ENCODE measurements at places on chromosomes 1 and 21. TPM values are rescaled to one million over a fixed set of nuclear protein-coding genes. Genes with fewer than 3 reads are reported as not detected.
A peak's percentile ranks its signal among the peaks of the same experiment; 100 is the strongest.

Gene SLC5A9
- total RNA-seq, result not detected

Gene SPATC1L
- total RNA-seq, result 31.7 TPM

Gene CFHR5
- not detected for total RNA-seq

DNA sequence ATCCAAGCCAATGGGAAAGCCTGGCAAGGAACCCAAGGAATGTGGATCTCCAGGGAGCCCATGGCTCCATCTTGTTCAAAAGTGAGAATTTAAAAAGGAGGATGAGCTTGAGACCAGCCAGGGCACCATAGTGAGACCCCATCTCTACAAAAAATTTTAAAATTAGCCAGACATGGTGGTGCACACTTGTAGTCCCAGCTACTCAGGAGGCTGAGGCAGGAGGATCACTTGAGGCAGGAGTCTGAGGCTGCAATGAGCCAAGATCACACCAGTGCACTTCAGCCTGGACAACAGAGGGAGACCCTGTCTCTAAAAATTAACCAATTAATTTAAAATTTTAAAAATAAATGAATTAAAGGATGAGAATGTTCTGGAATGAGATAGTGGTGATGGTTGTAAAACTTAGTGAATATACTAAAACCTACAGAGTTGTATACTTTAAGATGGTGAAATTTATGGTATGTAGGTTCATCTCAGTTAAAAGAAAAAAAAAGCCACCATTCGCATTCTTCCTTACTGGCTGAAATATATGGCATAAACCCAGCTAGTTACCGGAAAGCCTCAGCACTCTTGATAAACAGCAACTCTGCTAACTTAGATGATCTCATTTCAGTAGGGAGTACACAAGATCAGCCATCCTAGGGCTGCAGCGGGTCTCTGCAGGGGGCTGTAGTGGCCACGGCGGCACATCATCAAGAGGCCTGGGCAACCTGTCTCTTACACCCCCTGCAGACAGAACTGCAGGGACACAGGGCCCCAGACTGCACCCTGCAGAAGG, 48.3 kb upstream of the H6PD start:
- DNase-seq, result no peak

DNA sequence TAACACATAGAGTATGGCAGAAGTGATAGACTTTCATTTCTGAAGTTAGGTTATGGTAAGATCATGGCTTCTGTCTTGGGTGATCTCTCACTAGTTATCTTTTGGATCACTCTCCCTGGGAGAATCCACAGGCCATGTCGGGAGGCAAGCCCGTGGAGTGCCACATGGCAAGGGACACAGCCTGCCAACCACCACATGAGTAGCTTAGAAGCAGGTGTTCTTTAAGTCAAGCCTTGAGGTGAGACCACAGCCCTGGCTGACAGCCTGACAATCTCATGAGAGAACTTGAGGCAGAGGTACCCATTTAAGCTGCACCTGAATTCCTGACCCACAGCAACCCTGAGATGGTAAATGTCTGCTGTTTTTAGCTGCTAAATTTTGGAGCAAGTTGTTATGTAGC, 130.4 kb downstream of the KCNN3 start:
- DNase-seq, result no peak

DNA sequence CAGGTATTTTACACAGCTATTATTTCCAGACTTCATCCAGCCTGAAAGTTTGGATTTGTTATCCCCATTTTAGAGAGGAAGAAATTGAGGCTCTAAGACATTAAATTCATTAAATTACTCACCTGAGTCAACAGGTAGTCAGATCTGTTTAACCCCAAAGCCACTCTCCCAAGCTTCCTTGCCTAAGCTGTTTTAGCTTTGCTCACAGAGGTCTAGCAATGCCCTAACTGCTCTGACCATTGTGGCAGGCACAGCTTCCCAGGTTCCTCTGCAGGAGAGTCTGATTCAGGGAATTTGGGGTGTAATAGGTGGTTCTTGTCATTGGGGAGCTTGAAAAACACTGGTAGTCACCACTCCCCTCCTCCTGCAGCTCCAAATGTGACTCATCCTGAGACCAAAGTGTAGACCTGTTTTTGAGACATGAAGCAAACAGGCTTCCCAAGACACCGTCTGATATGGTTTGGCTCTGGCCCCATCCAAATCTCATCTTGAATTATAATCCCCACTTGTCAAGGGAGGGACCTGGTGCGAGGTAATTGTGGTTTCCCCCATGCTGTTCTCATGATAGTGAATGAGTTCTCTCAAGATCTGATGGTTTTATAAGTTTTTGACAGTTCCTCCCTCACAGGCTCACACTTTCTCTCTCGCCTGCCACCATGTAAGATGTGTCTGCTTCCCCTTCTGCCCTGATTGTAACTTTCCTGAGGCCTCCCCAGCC, 142.8 kb upstream of the DNAH14 start:
- DNase-seq, result no peak

DNA sequence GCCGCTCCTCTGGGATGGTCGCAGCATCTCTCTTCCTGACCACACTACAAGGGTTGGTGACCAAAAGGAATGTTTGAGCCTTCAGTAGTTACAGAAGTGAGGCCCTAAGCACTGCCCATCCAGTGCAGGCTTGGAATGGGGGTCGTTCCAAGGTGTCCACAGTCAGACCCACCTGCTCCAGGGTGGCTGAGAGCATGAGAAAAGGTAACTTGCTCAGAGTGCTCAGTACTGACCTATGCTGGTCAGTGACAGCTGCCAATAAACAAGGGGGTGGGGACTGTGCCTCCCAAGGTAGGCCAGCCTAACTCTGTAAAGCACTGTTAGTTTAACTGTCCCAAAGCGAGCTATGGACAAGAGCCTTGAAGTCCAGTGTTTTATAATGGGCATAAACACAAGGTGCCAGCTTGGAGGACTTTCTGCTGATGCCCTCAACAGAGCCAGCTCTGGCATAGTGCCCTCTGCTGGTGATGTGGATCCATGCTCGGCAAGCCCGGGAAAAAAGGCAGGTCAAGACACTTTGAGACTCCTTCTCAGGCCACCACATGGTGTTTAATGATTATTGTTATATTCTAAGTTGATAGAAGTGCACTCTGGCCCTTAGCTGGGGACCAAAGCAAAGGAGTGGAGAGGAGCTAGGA, 78.1 kb upstream of the DNAH14 start:
- DNase-seq, result peak; percentile 50

- no peak for DNase-seq
These were observed 10.1 kb downstream of the DIPK1A start for GRCh38 chr1:92951141-92951582.

Gene RGS1
- total RNA-seq, result not detected

DNA sequence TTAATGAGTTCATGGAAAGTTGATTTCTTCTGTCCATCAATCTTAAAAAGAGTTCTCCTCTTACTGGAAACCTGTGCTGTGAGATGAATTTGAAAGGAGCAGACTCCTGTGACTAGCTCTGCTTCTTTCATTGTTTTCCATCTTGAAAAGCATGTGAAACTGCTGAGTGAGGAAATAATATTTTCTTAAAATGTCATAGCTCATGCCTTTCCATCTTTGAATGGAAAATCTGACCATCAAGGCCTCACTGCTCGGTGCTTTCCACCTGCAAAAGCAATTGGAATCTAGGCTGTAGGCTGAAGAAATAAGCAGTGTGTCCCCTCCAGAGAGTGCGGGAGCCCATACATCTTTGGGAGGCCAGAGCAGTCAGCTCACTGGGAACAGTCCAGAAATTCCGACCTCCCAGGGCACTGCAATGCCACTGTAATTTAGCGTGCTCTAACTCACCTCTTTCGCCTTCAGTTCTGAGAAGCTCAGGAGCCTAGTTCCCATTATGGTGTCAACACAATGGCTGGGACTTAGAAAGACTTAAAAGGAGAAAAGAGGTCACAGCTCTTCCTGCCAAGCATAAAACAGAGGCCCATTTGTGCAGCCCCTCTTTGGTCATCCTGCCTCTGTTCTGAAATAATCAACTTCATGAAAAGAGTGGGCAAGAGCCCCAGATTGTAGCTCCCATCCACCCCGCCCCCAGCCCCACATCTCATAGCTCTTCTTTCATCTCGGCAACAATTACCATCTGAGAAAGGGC, 50.4 kb upstream of the F3 start:
- DNase-seq, result no peak

Gene CA6
- not detected for total RNA-seq

GRCh38 chr1:62333441-62333840, 14.2 kb upstream of the KANK4 start:
- DNase-seq, result no peak

GRCh38 chr1:226684026-226684425, 55.1 kb downstream of the ITPKB start:
- no peak for DNase-seq

GRCh38 chr1:223343692-223344091, 20.3 kb downstream of the SUSD4 start:
- no peak for DNase-seq

- DNase-seq, result no peak
These were observed 58.0 kb downstream of the MEGF6 start for GRCh38 chr1:3553166-3553939.

DNA sequence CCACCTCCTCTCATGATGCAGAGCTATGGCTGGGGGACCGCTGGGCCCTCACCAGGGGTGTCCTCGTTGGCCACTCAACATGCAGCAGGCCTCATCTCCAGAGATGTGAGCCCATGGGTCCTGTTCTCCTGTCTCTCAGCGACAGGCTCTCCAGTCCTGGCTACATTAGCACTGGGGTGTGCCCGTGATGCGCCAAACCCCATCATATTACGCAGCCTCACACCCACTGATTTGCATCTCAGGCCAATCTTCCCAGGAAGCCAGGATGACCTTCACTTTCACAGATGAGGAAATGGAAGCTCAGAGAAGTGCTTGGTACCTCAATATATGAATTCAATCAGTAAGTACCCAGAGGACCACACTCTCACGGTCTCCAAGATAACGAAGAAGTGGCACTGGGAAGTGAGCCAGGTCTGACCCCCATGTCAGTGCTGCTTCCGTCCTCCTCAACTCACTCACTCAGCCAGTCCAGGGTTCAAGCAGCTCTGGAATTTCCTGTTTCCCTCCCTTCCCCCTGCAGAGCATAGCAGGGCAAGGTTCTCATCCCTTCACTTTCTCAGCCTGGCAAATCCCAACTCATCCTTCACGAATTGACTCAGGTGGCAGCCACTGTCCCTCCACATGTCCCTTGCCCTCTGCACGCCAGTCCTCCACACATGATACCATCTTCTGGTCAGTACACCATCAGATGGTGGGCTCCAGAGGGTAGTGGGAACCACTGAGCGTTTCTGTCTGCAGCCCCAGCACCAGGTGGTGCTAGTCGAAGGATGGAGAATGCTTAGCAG, 28.9 kb upstream of the EVA1B start:
- peak; percentile 68 for DNase-seq

GRCh38 chr1:184210031-184210430, 158.5 kb downstream of the TSEN15 start:
- DNase-seq, result no peak

- DNase-seq, result no peak
These were observed 39.2 kb upstream of the RAB4A start for GRCh38 chr1:229231754-229232119.

GRCh38 chr1:41394959-41395956, 34.0 kb downstream of the FOXO6 start:
- no peak for DNase-seq

Gene PPM1J
- total RNA-seq, result 1.7 TPM

Gene FAAH
- total RNA-seq, result not detected

GRCh38 chr1:83673312-83673711, 325.6 kb downstream of the TTLL7 start:
- DNase-seq, result no peak

- DNase-seq, result no peak
These were observed 807.3 kb upstream of the RGS18 start for GRCh38 chr1:191350938-191351337.

- DNase-seq, result no peak
These were observed 10.6 kb downstream of the G0S2 start for GRCh38 chr1:209685821-209686220.

DNA sequence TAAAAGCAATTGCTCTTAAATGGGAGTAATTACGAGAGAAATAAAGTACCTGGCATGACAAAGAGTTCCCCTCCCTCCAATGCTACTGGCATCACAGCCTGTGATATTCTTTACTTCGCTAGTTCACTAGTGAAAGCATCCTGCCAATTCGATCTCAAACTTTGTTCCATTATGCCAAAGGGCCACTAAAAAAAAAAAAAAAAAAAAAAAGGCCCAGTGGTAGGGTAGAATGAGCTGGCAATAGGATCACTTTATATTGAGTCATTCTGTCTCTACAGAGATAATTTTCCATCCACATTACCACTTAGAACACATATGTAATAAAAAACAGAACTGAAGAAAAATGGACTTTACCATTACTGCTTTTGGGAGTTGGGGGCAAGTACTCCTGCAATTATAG, 11.2 kb downstream of the PUM1 start:
- no peak for DNase-seq

Gene DDX20
- 15.9 TPM for total RNA-seq

Gene DYNLT5
- total RNA-seq, result 12.5 TPM

DNA sequence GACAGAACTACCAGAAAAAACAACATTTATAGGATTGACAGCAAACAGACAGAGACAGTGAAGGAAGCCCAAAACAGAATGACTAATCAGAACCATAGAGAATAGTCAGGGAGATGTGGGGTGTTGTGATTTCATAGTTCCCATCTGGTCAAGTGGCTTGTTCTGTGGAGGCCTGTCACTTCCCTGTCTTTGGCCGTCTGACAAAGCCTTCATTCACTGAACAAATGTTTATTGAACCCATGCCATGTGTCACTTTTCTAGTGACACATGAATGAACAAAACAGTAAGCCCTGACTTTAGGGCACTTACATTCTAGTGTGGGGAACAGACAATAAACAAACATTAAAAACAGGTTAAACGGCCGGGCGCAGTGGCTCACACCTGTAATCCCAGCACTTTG, 3.2 kb upstream of the SRRM1 start:
- no peak for DNase-seq
